Stimulated activated CD4-positive, alpha-beta T cell treated with anti-CD3 and anti-CD28 coated beads, Interleukin-2, amount 100 ng/mL, for 4 hours (primary cell): ENCODE measurements at places on chromosomes 2 and 18.

- no peak for DNase-seq
Measured at GRCh38 chr2:230893841-230894781, 29.4 kb downstream of the ITM2C start.

GRCh38 chr2:58904095-58904494 is 663.0 kb upstream of the FANCL start:
- DNase-seq = no peak

DNA sequence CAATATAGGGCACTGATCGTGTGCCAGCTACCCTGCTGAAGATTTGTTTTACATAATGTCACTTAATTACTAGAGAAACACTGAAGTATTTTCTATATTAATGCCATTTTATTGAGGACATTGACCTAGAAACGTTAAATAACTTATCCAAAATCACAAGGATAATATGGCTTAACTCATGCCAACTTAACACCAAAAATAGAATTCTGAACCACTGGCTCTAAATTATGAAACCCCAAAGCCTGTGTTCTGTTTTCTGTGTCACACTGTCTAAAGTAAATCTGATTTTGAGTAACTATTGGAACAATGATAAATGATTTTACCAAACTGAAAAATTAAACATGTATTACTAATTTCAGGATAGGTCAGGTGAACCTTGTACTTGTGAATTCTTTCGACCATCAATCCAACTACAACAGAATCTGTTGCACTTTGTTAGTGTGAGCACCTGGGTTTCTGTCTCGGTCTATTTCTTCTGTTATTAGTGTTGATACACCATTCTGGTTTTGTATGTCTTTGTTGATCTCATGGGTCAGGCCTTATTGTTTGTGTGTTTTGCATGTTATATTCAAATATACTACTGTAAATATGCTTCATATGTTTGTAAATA is 48.2 kb upstream of the CCDC141 start:
- DNase-seq = no peak

DNA sequence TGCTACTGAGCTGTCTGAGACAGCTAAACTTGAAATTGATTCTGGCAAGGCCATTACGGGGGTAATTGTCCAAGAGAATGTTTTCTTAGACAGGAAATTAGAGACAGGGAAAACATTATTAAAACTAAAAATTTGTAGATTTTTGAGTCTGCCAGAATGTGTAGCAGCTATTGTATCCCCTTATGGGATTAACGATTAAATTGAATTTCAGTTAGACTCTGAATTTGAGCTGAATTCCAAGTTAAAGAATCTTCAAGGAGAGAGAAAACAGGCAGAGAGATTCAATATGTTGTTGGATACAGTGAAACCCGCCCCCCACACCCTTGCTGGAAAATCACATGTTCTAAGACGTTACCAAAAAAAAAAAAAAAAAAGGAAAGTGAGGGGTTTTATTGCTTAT is 32.7 kb upstream of the CCDC68 start:
- no peak for DNase-seq

- no peak for DNase-seq
Measured at GRCh38 chr2:28427741-28428415, 35.2 kb downstream of the FOSL2 start.
